ENCODE measurements at places on chromosomes 11 and 22.

GRCh38 chr11:70861559-70861958 is 390.8 kb downstream of the SHANK2 start:
- no peak for ATAC-seq

- no peak for ATAC-seq
Observed at GRCh38 chr22:21693999-21694341, 28.2 kb downstream of the PPIL2 start.

- no peak for ATAC-seq
Observed at GRCh38 chr11:69775163-69775755, at the start of gene FGF4. Gene FGF4 (minus strand): TSS chr11:69775341. CDS start chr11:69775084, 257 bp downstream.

- ATAC-seq: no peak
Observed at GRCh38 chr11:109112821-109113280, 309.1 kb upstream of the C11orf87 start.

DNA sequence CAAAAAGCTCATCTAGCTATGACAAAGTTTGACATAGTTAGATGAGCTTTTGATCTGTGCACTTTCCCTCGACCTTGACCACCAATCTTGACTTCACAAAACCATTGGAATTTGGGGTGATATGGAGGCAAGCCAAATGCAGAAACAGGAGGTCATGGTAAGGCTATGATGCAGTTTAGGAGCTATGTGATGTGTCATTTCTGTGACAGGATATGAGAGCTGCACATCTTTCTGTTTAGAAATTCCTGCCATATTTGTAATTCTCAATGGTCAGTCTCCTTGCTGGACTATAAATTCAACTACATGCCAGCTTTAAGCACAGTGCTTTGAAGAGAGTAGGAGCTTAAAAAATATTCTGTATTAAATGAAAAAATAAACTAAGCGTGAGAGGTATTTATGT is 12.9 kb downstream of the OR51B6 start:
- no peak for ATAC-seq

DNA sequence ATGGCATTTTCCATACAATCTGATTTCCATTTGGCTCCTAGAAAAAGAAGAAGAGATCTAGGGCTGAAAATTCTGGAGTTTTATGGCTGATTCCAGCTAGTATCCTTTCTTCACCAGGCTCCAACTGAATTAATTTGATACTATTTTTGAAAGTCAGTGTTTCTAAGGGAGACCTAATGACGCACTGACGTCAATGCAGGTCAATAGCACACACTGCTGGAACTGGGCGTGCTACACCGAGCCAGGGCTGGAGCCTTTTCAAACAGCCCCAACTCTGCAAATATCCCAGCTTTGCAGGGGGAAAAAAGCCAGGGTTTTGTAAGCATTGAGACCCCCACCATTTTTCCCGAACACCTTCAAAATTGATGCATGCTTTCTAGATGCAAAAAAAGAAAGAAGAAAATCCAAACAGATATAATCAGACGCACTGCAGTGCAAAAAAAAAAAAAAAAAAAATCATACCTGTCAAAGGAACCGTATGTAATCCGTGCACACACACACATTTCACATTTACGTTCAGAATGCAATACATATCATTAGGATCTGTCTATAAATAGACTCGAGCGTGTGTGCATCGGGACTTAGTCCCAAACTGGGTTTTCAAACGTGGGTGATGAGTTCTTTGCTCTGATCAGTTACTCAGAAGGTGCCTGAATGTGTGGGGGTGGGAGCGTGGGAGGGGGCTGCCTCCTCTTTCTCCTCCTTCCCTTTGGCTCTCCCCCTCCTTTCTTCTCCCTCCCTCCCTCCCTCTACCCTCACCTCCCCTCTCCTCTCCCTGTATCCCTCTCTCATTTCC is 124.5 kb upstream of the HSD17B12 start:
- no peak for ATAC-seq

DNA sequence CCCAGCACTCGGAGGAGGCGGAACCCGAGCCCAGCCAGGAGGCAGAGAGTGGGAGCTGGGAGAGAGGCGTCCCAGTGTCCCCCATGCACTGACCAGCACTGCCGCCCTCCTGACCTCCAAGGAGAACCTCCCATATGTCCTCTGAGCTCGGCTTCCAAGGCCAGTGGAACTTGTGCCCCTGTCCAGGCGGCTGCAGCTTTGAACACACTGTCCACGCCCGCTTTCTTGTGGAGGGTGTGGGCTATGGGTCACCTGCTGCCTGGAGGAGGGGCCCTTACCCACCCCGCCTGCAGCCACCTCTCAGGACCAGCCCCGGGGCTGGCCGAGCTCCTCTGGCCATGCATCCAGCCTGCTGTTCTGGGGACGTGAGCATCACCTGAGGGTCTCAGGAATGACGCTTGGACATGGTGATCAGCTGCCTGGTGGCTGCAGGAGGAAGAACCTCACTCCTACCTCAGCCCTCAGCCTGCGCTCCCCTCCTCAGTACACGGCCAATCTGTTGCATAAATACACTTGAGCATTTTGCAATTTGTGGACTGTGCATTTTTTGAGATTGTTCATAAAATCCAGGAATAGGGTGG is 22.2 kb upstream of the MUC5B start:
- no peak for ATAC-seq

DNA sequence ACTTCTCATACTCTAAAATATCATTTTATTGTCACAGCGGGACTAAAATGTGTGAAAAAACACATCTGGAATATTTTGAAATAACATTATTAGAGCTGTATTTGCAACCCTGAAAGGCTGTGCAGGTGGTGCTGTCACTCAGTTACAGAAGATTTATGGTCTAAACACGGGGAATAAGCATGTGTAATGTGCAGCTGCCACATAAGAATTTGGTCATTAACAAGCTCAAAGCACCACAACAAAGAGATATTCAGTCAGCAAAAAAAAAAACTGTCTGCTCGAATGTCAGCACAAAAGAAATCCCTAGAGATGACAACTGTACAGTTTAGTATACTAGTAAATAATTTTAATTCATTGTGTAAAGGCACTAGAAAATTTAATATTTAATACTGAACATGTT is 31.3 kb downstream of the TMEM123 start:
- no peak for ATAC-seq

DNA sequence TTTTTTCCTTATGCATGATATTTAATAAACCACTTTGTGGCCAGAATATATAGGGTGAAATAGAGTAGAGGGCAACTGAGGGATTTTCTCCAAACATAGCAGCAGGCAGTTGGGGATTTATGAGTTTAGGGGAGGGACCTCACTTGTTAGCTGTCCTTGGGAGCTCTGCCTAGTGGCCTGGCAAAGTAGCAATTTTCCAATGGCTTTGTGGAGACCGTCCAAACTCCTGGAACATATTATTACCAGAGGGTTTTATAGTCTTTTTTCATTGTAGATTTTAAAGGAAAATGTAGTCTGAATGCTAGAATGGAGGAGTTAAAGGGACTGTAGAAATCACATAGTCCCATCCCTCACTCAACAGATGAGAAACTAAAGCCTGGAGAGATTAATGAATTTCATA is 32.3 kb downstream of the AMOTL1 start:
- ATAC-seq: no peak

GRCh38 chr22:42664976-42665831 is 16.0 kb upstream of the CYB5R3 start:
- no peak for ATAC-seq

DNA sequence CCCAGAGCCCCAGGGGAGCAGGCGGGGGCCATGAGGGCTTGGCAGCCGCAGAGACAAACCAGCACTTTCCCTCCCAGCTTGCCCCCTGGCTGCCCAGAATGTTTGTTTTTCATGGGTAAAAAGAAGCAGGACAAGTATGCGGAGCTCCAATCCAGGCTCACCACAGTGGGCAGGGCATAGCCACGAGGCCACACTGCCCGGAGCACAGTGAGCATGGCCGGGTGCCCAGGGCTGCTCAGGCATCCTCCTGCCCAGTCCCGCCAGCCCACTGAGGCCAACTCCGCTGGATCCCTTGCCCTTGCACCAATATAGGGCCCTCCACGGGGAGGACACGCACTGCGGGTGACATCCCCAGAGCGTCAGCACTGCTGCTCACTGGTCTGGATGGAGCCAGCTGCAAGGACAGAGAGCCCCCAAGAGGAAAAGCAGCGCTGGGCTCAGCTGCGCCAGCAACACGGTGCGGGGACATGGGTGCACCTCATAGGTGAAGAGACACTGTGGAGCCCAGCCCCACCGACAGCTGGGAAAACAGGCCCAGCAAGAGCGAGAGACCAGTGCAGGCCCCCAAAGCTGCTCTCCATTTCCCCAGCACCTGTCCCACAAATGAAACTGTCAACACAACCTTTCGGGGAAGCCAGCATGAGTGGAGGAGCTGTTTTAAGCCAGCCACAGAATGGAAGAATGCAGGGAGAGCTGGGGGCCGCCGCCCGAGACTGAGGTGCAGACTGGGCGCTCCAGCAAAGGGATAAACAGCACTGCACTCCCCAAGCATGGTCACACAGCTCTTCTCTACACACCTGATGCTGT is 24.8 kb downstream of the ARVCF start:
- ATAC-seq: no peak

- ATAC-seq: no peak
Observed at GRCh38 chr22:41722496-41722895, 23.2 kb downstream of the MEI1 start.

DNA sequence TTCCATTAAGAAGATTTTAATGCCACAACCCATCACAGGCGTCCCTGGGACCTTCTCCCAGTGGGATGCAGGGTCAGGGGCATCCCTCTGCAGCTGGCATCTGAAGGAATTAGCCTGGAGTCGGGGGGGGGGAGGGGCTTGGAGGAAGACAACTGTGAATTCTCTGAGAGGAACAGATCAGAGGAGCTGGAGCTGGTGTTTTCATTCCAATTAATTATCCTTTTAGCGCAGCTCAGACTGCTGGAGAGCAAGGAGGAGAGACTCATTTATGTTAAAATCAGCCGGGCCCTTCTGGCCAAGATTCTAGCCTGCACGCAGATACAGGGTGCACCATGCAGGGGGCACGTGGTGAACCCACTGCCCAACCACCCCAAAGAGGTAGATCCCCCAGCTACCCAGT is 116.2 kb downstream of the CHST1 start:
- no peak for ATAC-seq

DNA sequence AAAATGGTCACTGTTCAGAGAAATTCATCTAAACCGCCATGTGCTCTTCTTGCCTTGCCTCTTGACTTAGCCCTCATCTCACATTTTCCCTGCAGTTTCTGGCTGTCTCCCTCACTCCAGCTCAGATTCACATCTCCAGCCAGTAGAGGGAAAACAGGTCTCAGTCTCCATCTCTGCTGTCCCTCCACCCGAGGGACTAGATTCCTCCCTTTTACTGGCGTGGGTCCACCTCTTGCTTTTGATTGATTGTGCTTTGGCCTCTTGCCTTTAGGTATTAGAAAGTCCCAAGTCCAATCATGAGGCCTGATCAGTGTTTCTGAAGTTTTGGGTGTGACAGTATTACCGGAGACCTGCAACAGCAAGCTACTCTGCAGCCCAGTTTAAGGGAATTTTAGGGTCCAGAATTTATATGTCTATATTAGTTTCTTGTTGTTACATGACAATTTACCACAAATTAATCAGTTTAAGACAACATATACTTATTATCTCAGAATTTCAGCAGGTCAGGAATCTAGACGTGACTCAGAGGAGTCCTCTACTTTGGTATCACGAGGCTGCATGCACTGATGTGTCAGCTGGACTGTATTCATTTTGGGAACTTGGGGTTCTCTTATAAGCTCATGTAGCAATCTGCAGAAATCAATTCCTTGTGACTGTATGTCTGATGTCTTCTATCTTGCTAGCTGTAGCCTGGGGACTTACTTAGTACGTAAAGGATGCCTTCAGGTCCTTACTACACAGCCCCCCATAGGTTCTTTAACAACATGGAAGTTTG is 805.2 kb upstream of the CCDC90B start:
- no peak for ATAC-seq

DNA sequence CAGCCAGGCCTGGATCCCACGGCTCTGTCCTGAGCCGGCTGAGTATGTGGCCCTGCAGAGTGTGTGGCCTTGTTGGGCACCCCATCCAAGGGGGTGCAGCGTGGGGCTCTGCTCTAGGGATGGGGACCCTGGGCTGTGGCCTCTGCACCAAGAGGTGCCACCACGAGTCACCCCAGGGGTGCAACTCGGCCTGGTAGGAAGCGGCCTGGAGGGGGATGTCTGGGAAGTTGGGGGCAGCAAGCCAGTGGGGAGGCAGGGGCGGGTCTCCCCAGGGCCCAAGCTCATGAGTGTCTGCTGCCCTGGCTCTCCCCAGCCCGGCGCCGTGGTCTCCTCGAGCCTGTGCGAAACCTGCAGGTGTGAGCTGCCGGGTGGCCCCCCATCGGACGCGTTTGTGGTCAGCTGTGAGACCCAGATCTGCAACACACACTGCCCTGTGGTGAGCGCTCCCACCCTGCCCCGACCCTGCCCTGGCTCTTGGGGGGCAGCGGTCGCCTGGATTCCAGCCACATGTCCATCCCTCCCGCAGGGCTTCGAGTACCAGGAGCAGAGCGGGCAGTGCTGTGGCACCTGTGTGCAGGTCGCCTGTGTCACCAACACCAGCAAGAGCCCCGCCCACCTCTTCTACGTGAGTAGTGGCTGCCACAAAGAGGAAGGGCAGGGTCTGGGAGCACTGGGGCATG is 24.2 kb upstream of the MUC5B start:
- ATAC-seq: no peak

- ATAC-seq: no peak
Observed at GRCh38 chr11:92278791-92279433, 54.3 kb downstream of the FAT3 start.

DNA sequence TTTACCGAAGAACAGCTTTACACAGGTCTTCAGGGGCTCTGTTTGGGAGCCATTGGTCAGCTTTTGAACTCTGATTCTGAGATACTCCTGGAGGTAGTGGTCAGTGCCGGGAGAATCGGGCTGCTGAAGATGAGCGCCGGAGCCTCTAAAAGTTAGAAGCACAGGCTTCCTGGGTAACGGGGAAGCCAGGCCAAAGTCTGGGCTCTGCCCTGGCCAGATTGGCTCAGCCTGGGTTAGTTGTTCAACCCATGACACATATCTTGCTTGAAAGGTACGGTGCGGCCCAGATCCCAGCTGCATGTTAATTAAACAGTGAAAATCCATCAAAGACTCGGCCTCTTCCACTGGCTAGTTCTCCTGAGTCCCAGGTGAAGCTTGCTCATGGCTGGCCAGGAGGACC is 18.0 kb downstream of the PARVA start:
- no peak for ATAC-seq

DNA sequence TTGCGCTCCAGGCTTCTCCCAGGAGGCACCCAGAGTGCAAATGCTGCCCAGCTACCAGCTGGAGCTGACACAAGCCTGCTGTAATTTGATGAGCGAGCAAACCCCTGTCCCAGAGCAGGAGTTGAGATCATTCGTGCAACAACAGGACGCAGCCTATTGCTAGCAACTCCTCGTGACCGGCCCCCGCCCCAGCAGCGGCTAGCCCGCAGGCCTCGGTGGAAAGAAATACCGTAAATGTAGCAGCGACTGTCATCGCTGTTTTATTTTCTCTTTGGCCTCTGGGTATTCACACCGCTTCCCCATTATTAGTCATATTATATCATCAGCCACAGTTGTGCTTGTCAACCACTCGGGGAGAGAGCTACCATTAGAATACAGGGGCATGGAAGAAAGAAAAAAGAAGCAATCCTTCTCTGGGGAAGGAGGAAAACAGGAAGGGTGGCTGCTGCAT is 59.2 kb upstream of the ATXN10 start:
- ATAC-seq: peak; percentile 75

- no peak for ATAC-seq
Observed at GRCh38 chr11:108902027-108902469, 237.2 kb downstream of the DDX10 start.

All from activated CD4-positive, CD25-positive, alpha-beta regulatory T cell treated with anti-CD3 and anti-CD28 coated beads, Interleukin-2, amount 50 U/mL, for 24 hours (primary cell).